ENCODE measurements at places on chromosomes 2 and 18.

- no peak for DNase-seq
Measured at GRCh38 chr2:218223046-218223445, 6.1 kb downstream of the ARPC2 start.

- DNase-seq = no peak
Measured at GRCh38 chr2:149767516-149767974, 180.0 kb upstream of the MMADHC start.

DNA sequence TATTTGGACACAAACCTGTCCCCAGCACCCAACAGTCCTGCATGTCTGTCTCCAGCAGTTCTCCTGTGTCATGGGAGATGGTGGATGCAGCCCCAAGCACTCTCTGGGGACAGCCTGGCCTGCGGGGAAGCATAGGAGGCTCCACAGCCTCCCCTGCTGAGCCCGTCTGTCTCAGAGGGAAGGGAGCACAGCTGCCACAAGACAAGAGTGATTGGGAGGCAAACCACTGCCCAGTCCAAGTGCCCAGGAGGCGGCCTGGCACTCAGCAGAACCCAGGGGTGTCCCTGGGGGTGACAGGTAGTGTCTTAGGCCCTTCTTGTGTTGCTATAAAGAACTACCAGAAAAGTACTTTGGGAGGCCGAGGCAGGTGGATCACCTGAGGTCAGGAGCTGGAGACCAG is 211.2 kb upstream of the MYT1L start:
- no peak for DNase-seq

GRCh38 chr2:207035875-207036274 is 96.6 kb downstream of the CPO start:
- DNase-seq = no peak

GRCh38 chr2:95799892-95800291 is 191.7 kb downstream of the ANKRD36C start:
- no peak for DNase-seq

- DNase-seq = no peak
Measured at GRCh38 chr2:229856413-229856812, 65.4 kb downstream of the TRIP12 start.

- DNase-seq = no peak
Measured at GRCh38 chr2:198066597-198066996, 262.2 kb downstream of the PLCL1 start.

DNA sequence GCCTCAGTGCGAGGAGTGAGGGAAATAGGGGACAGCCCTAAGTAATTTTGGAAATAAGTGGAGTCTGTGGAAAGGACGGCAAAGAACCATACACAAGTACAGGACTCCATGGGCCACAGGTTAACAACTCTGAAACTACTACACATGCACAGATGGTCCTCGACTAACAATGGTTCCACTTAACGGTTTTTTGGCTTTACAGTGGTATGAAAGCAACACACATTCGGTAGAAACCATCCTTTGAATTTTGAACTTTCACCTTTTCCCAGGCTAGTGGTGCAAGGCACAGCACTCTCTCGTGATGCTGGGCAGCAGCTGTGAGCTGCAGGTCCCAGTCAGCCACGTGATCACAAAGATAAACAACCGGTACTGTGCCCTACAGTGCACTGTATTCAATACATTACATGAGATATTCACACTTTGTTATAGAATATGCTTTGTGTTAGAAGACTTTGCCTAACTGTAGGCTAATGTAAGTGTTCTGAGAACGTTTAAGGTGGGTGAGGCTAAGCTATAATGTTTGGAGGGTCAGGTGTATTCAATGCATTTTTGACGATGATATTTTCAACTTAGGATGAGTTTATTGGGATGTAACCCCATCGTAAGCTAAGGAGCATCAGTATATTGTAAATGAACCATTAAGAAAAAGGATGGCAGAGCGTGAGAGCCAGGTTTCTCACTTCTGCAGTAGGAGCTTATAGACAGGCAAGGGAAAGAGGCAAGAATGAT is 44.6 kb downstream of the TBC1D8 start:
- DNase-seq = no peak

DNA sequence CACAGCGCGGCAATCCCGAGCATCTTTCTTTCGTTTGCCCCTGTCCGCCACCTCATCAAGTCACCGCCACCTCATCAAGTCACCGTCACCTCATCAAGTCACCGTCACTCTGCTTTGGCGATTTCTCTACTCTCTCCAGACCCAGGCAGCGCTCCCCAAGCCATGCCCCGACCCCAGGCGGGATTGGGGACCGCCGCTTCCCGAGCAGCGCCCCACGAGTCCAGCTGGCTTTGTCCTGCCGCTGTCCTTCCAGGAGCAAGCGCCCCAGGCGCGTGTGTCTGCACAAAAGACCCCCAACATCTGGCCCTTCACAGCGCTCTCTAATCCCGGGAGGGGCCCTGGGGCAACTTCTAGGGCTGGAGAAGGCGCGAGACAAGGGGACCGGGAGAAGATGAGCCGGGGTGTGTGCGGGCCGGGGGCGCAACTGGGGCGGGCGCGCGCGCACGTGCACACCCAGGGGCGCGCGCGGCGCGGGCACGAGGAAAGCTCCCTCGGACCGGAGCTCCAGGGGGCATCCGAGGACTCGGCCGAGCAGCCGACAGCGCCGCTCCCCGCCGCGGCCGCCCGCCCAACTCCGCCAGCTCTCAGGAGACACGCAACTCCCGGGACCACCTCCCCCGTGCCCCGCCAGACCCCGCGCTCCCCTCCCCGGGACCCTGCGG is 633 bp upstream of the RNF152 start:
- peak; percentile 33 for DNase-seq

GRCh38 chr2:207711750-207712530 is 500 bp downstream of the CCNYL1 start:
- no peak for DNase-seq

GRCh38 chr2:202858601-202859000 is 13.0 kb downstream of the ICA1L start:
- no peak for DNase-seq

DNA sequence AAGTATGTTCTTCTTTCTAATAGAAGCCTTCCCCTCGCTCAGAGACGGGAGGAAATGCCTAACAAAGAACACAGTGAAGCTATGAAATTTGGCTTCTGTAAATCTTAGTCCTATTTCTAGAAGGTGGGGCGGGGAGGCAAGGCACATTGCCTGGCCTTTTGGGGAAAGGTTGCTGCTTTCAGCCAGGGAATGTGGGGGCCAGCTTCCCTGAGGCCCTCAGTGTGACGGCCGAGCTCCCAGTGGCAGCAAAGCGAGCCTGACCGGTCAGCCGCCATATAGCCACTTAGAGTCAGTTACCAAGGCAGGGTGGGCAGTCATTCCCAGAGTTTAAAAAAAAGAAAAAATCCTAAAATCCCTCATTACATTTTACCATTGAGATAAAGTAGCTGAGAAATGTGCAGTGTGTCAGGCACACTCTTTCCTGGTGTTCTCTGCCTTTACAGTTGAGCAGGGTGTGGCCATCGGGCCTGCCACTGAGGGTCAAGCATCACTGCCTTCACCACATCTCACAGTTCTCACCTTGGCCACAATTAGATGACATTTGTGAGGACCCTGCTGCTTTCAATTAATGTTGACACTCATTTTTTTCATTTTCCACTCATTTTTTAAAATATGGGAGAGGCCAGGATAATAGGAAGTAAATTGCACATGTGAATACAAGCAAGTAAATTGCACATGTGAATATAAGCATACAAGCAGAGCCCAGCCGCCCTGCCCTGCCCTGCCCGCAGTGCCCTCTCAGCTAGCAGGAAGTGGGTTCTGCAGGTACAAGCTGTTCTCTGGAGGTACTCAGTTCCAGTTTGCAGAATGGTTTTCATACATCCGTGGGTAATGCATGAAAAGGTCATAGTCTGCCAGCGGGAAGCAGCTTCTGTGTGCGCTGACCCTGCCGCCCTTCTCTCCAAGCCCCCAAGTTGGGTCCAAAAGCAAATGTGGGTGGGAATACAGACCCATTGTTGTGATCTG is 76.9 kb downstream of the WDSUB1 start:
- no peak for DNase-seq

Data from NCI-H1417 treated with DMSO at 0.1 percent for 48 hours (cell line).